Substantia nigra (tissue), 51 donors: ENCODE measurements at places on chromosomes 5 and 9.
A peak's percentile ranks its signal among the peaks of the same experiment; 100 is the strongest.

- no peak for DNase-seq
Measured at GRCh38 chr9:122228191-122228567, 578 bp downstream of the LHX6 start.

DNA sequence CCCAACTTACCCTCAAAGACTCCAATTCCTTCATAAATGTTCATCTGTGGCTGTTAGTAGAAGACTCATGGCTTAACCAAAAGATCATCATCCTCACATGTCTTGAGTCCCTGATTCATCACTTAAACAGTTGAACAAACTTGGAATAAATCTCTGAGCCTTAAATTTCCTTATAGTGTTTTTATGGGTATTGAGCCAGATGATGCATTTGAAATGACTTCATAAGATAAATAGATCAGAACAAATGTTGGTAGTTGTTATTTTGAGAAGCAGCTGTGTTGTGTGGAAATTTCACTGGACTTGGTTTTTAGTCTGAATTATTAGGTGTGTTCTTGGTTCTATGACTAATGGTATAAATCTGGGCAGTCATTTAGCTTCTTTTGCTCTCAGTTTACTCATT lies 236.2 kb downstream of the NNT start:
- DNase-seq: no peak

GRCh38 chr9:16105168-16106020 lies 552.6 kb downstream of the CCDC171 start:
- DNase-seq: no peak

- no peak for DNase-seq
Measured at GRCh38 chr5:148857474-148857873, 31.1 kb downstream of the ADRB2 start.

- no peak for DNase-seq
Measured at GRCh38 chr9:33795819-33796218, 458 bp downstream of the PRSS3 start.

DNA sequence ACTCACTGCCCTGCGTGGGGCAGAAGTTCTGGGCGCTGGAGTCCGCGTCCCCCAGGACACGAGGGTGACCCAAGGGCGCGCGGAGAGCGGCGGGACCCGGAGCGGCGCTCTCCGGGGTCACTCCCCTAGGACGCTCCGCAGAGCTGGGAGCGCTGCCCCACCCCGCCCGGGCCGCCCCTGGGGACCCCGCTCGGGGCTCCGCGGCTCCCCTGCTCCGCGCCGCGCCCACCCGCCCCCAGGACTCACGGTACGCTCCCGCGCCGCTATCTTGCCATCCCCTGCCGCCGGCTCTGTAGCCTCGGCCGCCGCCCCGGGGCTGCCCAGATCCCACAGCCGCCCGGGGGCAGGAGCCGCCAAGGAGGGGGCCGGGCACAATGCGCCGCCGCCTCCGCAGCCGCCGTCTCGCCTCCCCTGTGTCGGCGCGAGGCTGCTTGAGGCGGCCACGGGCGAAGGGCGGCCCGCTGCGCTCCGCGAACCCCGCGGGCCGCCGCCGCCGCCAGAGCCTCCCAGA lies 303 bp downstream of the LIFR start:
- DNase-seq: peak; percentile 12

- peak; percentile 32 for DNase-seq
Measured at GRCh38 chr5:122937914-122938313, 92.5 kb downstream of the SNX24 start.

GRCh38 chr9:22204240-22204639 lies 195.1 kb upstream of the CDKN2B start:
- no peak for DNase-seq
